Diencephalon (tissue), 1 donor: ENCODE measurements at places on chromosomes 4 and X. TPM values are rescaled to one million over a fixed set of nuclear protein-coding genes. Genes with fewer than 3 reads are reported as not detected.

GPRIN3 gene
- 42.9 TPM for total RNA-seq

PAK3 gene
- total RNA-seq = 204 TPM

SH3RF1 gene
- 22.4 TPM for total RNA-seq

ZNF141 gene
- 53.3 TPM for total RNA-seq

CCDC158 gene
- total RNA-seq = 7.2 TPM

TCEAL2 gene
- 41.8 TPM for total RNA-seq

NDST4 gene
- 17.3 TPM for total RNA-seq

SEPTIN11 gene
- total RNA-seq = 169 TPM

FGB gene
- total RNA-seq = not detected

IL13RA2 gene
- total RNA-seq = 13.6 TPM

DDX60 gene
- 5.3 TPM for total RNA-seq

SUPT20HL2 gene
- total RNA-seq = not detected

TRIM75 gene
- total RNA-seq = not detected

ZFP92 gene
- total RNA-seq = 1.2 TPM

GUCY1B1 gene
- total RNA-seq = 115 TPM

SLITRK4 gene
- total RNA-seq = 59.3 TPM
